NCI-H446 (cell line): ENCODE measurements at places on chromosomes 2 and 18.

DNA sequence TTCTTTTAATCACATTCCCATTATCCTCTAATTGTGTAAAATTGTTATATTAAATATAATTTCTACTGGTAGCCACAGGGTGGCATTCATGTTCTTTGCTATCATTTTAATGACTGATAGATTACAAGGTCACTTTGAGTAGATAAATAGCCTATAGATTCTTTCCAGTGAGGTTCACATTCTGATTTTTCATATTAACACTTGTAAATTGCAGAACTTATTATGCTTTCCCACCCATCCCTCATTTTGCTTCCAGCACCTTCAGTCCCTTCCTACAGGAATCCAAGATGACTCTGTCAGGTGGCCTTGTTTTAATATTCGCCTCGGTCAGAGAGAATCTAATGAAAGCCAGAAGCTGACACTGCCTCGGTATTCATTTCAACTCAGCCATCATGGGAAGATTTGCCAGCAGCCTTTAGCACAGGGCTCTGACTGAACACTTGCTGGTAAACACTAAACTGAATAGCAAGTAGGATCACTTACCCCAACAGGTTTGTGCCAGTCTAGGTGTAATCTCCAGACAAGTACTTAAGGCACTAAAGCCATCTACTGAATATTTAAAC is 101.2 kb upstream of the FSHR start:
- DNase-seq, result no peak

- no peak for DNase-seq
Measured at GRCh38 chr2:122081751-122082150, 326.3 kb downstream of the TSN start.

- DNase-seq, result no peak
Measured at GRCh38 chr2:171200469-171200868, 39.8 kb upstream of the TLK1 start.

GRCh38 chr18:74141667-74142066 is 6.0 kb downstream of the FBXO15 start:
- DNase-seq, result no peak

DNA sequence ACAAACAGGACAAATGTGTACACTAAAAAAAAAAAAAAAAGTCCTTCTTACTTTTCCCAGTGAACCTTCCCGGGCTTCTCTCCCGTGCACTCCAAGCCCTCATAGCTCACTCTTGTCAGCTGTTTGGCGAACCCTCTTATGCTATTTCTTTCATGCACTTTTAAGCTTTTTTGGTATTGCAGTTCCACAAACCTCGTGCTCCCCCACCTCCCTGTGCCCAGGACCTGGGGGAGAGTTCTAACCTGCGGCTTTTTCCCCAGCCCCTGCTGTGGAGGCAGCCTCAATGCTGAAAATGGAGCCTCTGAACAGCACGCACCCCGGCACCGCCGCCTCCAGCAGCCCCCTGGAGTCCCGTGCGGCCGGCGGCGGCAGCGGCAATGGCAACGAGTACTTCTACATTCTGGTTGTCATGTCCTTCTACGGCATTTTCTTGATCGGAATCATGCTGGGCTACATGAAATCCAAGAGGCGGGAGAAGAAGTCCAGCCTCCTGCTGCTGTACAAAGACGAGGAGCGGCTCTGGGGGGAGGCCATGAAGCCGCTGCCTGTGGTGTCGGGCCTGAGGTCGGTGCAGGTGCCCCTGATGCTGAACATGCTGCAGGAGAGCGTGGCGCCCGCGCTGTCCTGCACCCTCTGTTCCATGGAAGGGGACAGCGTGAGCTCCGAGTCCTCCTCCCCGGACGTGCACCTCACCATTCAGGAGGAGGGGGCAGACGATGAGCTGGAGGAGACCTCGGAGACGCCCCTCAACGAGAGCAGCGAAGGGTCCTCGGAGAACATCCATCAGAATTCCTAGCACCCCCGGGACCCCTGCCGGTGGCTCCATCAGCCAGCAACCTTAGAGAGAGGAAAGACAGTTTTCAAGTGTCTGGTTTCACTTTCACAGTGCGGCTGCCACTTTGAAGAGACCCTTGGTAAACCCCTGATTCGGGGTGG is 826 bp downstream of the KCNE4 start:
- DNase-seq, result no peak

GRCh38 chr2:95670167-95670566 is 78.4 kb downstream of the TRIM43 start:
- DNase-seq, result no peak

GRCh38 chr18:47794725-47795433 is 135.6 kb downstream of the SMAD2 start:
- no peak for DNase-seq

- DNase-seq, result no peak
Measured at GRCh38 chr18:42292654-42293053, 337.6 kb downstream of the PIK3C3 start.

DNA sequence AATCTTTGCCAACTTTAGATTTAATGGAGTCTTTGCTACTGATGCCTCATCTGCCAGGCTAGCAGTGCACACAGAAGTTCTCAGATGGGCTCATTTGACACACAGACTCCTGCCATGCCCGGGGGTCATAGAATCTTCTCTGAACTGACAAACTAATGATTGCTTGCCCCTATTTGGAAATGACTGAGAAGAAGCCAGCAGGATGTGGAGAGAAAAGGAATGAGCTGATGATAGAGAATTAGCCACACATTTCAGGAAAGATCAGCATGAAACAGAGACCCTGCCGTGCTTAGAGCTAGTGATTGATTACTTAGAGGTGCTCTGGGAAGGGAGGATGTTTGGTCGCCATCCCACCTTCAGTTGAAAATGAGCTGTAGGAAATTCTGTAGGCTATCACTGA is 178.5 kb downstream of the TPGS2 start:
- DNase-seq, result no peak

DNA sequence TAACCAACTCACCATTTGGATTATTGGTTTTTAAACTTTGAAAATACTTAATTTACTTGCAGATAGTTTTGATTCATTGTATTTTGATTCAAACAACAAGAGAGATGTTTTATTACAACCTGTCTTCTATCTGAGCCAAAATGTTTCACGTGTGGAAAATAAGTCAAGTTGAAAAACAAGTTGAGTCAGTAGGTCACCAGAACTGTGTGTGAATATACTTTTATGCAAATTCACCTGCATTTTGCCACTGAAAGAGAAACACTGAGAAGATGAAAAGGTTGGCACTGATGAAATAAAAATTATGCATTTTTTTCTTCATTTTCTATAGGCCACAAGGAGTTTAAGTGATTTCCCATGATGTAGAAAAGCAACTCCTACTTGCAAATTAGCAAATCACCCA is 68.3 kb downstream of the ICOS start:
- DNase-seq, result no peak

DNA sequence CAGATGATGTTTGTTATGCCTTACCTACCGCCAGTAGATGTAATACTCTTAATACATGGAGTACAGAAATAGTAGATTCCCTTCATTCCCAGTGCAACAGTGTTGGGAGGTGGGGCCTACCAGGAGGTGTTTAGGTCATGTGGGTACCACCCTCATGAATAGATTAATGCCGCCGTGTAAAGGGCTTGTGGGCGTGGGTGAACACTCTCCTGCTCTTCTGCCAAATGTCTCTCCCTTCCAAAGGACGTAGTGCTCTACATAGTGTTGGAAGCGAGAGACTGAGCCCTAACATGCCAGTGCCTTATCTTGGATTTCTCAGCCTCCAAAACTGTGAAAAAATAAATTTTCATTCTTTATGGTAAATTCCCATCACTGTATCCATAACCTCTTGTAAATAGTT is 30.1 kb downstream of the PLEKHA3 start:
- no peak for DNase-seq

DNA sequence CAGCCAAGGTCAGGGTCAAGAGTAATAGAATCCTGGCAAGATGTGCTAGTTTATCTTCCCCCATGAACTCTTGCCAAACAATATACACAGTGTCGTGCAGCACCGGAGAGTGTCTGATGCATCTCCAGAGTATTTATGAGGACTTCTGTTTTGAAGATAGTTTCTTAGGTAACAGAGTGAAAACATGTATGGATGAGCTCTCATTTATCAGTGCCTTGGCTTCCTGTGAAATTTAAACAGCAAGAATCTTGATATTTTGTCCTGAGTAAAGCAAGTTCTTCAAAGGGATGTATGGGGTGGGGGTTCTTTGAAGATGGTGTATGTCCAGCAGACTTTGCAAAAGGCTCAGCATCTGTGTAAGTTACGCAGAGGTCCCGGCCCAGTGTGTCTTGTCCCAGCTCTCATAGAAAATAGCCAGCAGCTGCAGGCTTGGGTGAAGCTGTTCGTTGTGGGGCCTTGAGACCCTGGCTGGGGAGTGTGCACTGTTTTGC is 361.0 kb upstream of the NT5C1B start:
- DNase-seq, result no peak

DNA sequence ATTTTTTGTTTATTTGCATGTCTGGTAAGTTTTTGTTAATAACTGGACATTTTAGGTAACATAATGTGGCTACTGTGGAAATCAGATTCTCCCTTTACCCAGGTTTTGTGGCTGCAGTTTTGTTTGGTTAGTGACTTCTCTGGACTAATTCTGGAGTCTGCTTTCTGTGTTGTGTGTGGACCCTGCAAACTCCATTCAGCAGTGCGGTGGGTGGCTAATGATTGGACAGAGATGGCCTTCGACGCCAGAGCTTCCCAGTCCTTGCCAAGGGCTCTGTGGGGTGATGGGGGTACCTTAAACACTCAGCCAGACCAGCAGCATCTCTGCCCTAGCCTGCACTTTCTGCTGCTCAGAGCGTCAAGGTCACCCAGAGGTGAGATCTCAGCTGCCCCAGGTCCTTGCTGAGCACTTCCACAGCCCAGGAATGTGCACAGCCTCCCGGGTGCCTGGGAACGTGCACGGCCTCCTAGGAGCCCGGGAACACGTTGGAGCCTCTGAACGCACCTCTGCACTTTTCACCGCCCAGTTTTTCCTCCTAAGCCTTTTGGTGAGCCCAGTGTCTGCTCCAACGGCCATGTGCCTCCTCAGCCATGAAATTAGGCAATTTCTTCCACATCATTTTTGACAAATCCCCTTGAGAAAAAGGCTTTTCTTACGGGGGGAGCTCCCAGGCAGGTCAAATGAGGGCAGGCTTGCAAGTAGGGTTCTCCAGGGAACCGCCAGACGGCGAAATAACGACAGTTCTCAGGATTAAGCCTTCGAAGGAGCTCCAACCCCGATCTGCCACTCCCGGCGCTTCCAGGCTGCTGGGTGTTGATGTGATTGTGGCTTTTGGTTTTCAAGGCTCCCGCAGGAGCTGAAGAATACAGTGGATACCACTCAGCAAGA is 35.2 kb upstream of the KLF11 start:
- DNase-seq, result no peak

GRCh38 chr18:48844271-48844670 is 106.5 kb downstream of the SMAD7 start:
- no peak for DNase-seq

GRCh38 chr2:106853631-106854030 is 32.3 kb downstream of the ST6GAL2 start:
- DNase-seq, result peak; percentile 29

DNA sequence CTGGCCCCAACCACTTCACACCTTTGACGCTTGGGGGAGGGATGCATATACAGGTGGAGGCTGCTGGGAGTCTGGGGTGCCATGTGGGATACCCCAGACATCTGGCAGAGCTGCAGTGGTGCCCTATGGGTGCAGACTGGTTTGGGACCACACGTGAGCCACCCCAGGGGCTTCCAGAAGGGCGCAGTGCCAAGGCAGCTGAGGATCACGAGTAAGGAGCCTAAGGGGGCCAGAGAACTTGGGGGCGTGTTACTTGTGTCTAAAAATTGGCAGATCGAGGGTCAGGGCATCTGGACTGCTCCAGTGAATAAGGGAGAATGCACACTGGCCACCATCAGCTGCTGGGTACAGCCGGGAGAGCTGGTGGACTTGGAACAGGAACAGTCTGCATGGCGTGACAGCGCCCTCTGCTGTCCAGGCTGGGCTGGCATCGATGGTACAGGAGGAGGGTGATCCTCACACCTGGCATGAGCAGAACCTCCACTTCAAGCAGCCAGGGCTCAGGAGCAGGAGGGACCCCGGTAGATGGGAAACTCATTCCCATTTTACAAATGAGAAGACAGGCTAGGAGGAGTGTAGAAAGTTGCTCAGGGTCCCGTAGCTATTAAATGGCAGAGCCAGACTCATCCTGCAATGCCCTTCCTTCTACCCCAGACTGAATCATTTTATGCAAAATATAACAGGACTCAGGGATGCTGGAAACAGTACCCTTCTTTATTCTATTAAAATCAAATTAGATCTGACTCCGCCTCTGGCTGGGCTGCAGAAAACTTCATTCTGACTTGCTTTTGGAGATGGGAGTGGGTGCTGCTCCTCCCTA is 60.4 kb downstream of the ATOH8 start:
- DNase-seq, result no peak

- DNase-seq, result no peak
Measured at GRCh38 chr2:68745006-68745405, 10.4 kb downstream of the ARHGAP25 start.

GRCh38 chr2:229726643-229727042 is 12.3 kb upstream of the DNER start:
- DNase-seq, result no peak

DNA sequence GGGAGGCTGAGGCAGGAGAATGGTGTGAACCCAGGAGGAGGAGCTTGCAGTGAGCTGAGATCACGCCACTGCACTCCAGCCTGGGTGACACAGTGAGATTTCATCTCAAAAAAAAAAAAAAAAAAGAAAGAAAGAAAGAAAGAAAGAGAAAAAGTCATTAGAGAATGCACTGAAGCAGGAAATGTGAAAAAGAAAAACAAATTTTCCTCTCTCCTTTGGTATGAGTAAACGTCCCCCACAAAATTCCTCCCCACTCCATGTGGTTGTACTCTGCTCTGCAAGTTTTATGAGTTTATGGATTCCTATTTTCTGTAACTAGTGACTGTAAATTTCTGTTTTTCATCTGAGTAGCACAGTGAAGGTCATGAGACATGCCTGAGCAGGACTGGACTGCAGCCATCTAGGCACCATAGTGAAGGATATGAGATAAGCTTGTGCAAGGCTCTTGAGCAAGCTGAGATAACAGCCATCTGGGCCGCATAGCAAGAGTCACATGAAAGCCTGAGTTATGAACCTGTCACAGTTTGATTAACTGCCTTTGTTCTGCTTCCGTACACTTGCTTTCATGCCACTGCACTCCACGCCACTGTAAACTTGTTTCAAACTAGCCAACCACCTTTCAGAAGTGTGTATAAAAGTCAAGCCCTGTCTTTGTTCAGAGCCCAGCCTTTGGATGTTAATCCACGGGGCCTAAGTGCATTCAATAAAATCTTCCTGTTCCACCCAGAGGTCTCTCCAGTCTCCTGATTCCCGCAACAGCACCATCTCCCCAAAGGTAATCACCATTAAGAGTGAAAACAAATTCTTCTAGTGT is 50.2 kb downstream of the SKA1 start:
- no peak for DNase-seq
